SHP77 treated with DMSO at 0.1 percent for 48 hours (cell line): ENCODE measurements at places on chromosomes 7 and 10.

GRCh38 chr10:122142641-122143237 is 128.4 kb upstream of the BTBD16 start:
- DNase-seq: no peak

- DNase-seq: no peak
Measured at GRCh38 chr7:139871331-139871730, 42.3 kb downstream of the TBXAS1 start.

DNA sequence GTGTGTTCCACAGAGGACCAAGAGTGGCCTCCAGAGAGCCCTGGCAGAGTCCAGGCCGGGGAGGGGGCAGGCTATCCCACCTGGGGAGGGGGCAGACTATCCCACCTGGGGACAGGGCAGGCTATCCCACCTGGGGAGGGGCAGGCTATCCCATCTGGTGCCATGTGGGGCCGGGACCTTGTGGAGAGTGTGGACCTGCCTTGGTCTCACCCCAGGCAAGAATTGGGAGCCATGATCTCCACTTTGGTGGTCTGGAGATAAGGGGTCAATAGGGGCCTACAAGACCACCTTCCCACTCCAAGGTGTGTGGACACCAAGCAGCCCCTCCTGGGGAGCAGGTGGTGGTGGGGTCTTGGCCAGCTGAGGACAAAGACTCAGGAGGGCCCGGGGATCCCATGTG is 138.2 kb downstream of the EBF3 start:
- no peak for DNase-seq

GRCh38 chr10:70771311-70772194 is 13.6 kb downstream of the TBATA start:
- no peak for DNase-seq

DNA sequence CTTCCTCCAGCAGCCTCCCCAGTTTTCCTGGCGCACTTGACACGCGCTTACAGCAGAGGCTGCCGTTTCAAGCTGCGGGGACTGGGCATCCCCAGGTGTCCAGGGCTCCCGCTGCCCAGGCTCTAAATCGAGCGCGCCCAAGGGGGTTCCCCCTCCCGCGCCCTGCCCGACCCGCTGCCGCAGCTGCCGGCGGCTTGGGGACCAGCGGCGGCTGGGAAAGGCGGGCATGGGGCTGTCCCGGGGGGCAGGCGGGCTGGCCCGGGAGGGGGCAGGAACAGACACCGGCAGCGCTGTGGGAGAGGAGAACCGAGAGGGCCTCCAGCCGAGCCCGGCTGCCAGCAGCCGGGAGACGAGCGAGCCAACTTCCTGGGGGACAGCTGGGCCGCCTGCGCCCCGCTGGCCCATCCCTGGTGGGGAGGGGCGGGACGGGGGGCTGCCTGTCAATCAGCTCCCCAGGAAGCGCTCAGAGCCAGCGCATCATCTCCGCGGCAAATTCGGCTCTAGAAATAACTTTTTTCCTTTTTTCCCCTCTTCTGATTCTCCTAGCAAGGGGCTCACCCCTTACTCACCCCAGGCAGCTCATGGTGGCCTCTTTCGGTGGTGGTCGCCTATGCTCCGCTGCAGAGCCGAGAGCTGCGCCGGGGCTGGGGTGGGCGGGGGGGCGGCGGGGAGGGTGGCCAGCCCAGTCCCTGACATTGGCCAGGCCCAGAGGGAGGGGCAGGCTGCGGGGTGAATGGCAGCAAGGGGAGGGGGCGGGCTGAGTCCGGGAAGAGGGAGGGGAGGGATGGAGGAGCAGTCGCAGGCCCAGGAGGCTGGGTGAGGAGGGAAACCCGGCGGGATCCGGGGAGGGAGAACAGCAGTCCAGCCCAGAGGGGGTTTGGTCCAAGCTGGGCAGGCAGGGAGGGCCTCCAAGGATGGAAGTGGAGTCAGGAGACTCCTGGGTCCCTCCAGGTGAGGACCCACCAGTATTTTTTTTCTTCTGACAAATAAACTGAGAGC is 14.7 kb downstream of the GRID2IP start:
- no peak for DNase-seq

- no peak for DNase-seq
Measured at GRCh38 chr10:122263971-122264370, 7.1 kb upstream of the BTBD16 start.

GRCh38 chr7:139231513-139232376 is 708 bp downstream of the UBN2 start:
- no peak for DNase-seq

- no peak for DNase-seq
Measured at GRCh38 chr10:109926061-109926745, 2.9 kb upstream of the XPNPEP1 start.

- DNase-seq: no peak
Measured at GRCh38 chr7:36249091-36249490, 96.0 kb downstream of the EEPD1 start.

DNA sequence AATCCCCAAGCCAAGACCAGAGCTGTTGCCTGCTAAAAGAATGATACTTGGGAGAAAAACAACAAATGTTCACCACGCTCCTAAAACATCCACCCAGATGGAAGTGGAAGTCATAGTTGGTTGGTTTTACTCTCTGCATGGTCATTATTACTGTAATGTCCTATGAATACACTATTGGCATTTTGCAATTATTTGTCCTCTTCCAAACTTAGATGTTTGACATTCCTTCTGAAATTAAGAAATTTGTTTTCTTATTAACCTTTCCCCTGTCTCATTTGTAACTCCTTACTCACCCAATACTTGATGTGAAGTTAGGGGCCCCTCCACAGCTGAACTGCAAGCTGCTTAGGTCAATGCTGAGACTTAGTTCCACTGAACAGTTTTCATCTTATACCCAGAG is 383.3 kb downstream of the INHBA start:
- DNase-seq: no peak

- DNase-seq: no peak
Measured at GRCh38 chr10:76788452-76788811, 849.2 kb downstream of the KCNMA1 start.

GRCh38 chr7:114631249-114631822 is 216.7 kb downstream of the FOXP2 start:
- DNase-seq: no peak

GRCh38 chr10:131396121-131397050 is 84.9 kb upstream of the TCERG1L start:
- DNase-seq: no peak

DNA sequence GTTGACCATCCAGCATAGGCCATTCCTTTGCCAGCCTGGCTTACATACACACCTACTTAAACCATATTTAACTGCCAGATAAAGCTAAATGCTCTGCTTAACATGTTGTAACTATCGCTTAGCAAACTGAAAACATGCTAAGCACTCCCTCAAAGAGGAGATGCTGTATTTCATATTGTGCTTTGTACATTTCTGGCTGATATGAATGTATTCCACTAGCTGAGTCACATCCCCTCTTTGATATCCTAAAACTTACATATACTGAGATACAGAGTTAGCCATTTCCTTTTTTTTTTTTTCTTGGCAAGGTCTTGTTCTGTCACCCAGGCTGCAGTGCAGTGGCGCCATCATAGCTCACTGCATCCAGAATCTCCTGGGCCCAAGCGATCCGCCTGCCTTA is 99.4 kb downstream of the TPST1 start:
- no peak for DNase-seq

DNA sequence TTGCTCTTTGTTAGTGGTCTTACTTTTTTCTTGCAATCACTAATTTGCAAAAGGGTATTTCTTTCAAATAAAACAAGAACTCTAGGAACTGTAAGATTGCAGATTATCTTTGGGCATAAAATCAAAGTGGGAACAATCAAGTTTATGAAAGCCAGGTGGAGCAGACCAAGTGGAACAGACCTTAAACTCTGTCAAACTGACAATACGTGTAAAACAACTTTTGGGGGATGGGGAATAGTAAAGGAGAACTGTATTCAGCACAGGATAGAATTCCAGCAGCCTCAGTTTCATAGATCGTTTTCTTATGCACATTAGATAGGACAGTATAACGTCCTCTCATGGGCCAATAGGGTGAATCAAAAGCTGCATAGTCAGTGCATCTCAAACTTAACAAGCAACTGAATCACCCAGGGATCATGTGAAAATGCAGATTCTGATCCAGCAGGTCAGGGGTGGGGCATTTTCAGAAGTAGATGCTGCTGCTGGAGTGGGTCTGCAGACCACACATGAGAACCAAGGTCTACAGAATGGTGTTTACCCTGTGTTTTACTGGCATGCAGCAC is 120.7 kb downstream of the PIP4K2A start:
- DNase-seq: no peak

DNA sequence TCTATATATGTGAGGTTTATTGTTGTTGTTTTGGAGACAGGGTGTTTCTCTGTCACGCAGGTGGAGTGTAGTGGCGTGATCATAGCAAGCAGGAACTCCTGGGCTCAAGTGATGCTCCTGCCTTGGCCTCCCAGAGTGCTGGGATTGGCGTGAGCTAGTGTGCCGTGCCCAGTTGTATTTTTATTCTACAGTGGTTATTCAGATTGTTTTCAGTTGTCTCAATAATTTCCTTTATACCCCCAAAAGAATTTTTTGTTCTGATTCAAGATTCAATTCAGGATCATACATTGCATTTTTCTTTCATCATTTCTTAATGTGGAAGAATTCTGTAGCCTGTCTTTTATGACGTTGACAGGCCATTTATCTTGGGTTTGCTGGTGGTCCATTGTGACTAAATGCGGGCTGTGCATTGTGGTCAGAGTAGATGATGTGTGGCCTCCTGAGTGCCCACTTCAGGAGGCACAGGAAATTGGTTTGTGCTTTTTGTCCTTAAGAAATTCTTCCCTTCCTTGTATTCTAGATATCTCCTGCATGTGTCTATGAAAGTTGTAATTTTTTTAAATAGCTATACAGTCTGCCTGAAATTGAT is 22.9 kb downstream of the RBM33 start:
- no peak for DNase-seq

DNA sequence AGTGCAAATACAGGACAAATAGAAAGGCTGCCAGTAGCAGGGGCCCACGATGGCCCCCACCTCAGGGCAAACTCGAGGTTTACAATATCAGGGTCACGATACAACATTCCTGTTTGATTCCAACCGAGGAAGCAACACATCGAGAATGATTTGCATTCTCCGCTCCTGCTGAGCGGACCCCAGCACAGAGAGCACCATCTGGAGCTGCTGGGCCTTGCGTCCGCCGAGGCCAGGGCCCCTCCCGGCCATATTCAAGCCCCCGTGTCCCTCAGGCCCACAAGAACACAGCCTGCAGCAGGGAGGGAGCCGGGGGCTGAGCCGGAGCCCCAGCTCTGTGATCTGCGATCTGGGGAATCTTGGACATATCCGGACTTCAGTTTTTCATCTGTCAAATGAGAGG is 84.3 kb downstream of the PRKAG2 start:
- DNase-seq: no peak

GRCh38 chr7:111339006-111339405 is 223.3 kb downstream of the IMMP2L start:
- no peak for DNase-seq

DNA sequence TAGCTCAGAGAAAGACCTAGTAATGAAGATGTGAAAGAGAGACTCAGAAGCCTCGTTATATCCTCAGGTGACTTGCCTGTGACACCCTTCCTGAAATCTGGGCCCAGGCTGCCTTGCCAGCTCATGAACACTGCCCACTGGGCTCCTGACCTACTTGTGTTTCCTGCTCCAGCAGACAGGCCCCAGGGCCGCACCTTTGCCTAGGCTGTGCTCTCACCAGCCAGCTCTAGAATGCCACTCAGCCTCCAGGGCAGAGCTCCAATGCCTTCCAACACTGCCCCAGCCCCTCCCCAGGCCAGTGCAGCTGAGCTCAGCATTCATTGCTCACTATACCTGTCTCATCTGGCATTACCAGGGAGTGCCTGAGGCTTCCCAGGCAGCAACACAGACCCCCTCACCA is 94.3 kb downstream of the DLG5 start:
- DNase-seq: no peak

DNA sequence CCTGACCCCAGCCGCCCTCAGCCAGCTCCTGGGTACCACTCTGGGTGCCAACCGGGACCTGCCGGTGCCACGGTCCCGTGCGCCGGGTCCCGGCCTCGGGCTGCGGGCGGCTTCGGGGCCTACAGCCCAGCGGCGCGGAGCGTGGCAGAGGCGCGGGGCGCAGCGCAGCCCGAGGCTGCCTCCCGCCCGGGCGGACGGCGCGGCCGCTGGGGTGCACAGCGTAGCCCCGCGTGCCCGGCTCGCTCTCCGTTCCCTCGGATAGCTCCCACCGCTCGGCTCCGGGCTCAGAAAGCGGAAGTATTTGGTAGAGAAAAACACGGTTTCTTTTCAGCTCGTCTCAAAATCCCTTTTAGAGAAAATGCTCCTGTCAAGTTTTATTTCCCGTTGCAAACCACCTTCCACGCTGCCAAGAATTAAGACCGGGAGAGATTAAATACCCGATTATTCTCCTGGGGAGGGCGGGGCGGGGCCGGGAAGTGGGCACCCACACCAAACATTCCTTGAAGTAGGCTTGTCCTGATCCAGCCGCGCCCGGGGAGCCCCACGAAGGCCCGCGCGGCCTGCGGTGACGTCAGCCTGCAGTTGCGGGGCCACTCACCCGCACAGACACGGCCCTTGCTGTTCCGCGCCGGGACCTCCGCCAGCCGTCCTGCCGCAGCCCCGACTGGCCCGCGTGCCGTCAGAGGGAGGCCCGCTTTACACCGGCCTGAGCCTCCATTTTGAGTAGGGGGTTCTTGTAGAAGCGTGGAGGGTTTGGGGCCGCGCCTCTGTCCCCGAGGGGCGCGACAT is 7.2 kb downstream of the HOXA13 start:
- DNase-seq: no peak

DNA sequence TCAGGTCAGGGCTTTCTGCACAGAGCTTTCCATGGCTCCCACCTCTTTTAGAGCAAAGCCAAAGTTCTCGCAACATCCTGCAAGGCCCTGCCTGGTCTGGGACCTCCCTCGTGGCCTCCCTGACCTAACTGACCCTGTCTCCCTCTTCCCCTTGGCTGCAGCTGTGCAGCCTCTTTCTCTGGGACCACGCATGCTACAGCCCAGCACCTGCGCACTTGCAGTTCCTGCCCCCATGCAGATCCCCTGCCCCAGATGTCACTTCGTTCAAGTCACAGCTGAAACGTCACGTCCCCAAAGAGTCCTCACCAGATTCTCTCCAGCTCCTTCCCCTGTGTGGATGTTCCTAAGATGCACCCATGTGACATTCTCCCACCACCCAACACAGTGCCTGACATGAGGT is 61.2 kb upstream of the ZNF716 start:
- DNase-seq: no peak

DNA sequence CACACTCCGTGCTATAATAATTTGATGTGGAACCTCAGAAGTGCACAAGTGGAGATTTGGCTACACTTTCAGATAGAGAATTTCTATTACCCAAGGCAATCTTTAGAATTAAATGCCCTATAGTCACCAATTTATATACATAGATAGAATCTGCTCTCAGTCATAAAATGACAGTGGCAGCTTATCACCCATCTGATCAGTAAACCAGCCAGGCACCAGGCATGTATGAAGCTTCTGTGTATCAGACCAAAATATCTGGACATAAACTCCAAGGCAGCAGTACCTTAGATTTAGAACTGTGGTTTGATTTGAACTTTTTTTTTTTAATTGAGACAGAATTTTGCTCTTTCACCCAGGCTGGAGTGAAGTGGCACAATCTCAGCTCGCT is 180.9 kb downstream of the IPMK start:
- no peak for DNase-seq
